ENCODE measurements at places on chromosomes 16 and 17.

DNA sequence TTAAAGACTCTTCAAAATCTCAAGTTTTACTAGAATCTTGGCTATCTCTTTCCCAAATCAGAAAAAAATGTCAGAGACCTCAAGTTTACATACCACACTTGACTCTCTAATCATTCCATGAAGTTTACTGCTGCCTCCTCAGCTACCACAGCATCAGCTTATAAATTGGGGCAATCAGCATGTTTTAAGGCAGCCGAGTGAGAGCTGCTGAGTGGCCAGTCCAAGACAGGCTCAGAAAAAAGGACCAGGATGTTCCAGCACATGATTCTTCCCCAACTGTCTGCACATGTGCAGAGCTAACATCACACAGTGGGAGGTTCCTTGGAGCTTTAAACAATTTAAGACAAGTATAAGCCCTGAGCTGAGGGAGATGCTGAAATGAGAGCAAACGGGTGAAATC, 140.6 kb upstream of the NUDT7 start:
- DNase-seq = no peak

DNA sequence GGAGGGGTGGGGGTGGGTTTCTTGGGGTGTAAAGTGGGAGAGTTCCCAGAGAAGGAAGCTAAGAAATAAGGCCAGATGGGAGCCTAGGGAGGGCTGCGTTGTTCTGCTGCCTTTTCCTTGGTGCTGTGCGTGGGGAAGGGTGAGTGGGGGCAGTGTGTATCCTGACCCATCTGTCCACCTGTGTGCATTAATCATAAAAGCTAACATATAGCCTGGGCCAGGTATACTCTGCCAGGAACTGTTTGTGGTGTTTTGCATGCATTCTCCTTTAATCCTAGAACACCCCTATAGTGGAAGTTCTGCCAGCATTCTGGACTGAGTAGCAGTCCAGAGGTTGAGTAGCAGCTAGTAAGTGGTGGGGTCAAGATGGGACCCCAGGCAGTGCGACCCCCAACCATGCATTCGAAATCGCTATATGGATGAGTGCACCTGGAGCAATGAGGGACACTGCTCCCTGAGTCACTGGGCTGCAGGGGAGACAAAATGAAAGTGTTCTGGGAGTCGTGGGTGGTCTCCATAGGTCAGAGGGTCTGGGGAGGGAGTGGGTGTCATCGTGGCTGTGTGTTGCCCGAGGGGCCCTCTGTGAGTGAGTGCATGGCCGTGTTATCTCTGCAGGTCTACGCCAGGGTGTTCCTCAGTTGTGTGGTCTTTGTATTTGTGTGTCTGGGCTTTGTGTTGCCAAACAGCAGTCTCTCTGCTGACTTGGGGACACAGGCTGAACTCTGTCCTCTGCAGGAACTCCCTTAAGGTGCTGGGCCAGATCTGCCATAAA, 1.3 kb downstream of the ERBB2 start:
- DNase-seq = no peak

- no peak for DNase-seq
Measured at GRCh38 chr17:32356750-32357149, 6.8 kb downstream of the ZNF207 start.

DNA sequence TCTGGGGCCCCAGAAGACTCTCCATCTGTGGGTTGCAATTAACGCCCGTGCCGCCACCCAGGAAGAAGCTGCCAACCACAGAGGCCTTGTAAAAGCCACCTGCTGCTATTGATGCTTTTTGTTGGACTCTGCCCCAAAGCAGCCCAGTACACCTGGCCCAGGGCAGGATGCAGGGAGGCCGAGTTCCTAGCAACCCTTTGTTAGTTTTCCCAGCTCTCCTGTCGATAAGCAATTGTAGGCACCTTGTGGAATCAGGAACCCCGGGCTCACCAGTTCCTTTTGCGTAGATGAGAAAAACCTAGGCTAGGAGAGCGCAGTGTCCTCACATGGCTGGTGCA, 103.3 kb downstream of the ABCC6 start:
- DNase-seq = no peak

GRCh38 chr16:82699711-82700495, 73.1 kb downstream of the CDH13 start:
- no peak for DNase-seq

GRCh38 chr17:21096874-21097273, 29.9 kb upstream of the DHRS7B start:
- DNase-seq = no peak

DNA sequence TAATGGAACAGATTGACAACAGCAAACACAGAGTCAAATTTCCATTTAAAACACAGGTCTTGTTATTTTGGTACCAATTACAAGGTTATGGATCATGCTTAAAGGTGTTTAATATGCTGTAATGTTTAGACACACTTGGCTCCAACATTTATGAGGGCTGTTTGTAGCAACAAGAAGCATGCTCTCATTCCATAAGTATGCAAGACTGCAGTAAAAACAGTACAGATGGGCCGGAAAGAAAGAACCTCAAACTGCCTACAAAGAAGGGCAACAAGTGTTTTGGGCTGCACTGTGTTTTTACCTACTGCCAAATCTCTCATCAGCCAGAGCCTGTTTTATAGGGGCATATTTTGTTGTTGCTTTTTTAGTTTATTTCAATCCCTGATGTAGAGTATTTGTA, 100.5 kb upstream of the HS3ST3A1 start:
- DNase-seq = no peak

GRCh38 chr17:19418251-19418992, 7.4 kb downstream of the RNF112 start:
- no peak for DNase-seq

- no peak for DNase-seq
Measured at GRCh38 chr17:44202756-44203155, 3.1 kb upstream of the ATXN7L3 start.

GRCh38 chr17:37365589-37365988, 10.2 kb upstream of the C17orf78 start:
- DNase-seq = no peak

- DNase-seq = peak; percentile 74
Measured at GRCh38 chr17:66975614-66976378, 11.3 kb downstream of the CACNG4 start.

DNA sequence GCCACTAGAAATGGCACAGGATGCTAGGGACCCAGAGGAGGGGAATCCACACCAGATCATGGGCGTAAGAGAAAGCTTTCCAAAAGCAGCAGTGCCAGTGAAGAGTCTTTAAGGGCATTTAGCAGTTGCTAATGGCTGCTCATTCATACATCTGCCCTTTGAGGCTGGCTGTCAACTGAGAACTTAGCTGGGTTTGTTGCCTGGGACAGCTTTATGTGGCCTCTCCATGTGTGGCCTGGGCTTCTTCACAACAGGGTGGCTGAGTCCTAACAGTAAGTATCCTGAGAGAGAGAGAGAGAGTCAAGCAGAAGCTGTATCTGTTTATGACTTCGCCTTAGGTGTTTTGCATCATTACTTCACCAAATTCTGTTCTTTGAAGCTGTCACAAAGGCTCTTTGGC, 286.1 kb upstream of the KCNJ16 start:
- no peak for DNase-seq

GRCh38 chr16:24769806-24770205, 40.4 kb downstream of the TNRC6A start:
- no peak for DNase-seq

DNA sequence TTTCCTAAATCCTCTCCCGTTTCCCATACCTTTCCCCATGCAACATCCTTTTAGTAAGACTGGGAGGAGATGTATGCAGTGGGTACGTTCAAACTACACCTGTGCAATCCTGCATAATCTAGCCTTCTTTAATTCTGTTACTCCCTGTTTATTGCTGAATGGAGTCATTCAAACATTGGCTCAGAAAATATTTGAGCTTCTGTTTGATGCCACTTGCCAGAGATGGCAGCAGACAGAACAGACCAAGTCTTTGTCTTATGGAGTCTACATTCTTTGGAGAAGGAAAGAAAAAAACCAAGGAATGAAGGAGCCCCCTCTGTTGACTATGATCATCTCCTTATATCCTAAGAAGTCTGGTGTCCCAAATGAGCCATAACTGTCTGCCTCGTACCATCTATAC, 288.8 kb downstream of the HAPSTR1 start:
- DNase-seq = no peak

- no peak for DNase-seq
Measured at GRCh38 chr16:30600215-30600614, 10.0 kb downstream of the ZNF689 start.
